ENCODE measurements at places on chromosomes 4 and X. TPM values are rescaled to one million over a fixed set of nuclear protein-coding genes. Genes with fewer than 3 reads are reported as not detected.

- no peak for DNase-seq
These were observed 71.2 kb downstream of the GAB1 start for GRCh38 chr4:143407888-143408287.

GRCh38 chr4:150773729-150774449, 191.9 kb downstream of the MAB21L2 start:
- no peak for DNase-seq

GRCh38 chr4:51907006-51907669, 64.2 kb downstream of the DCUN1D4 start:
- no peak for DNase-seq

PDGFRA gene
- total RNA-seq: 154 TPM

DNA sequence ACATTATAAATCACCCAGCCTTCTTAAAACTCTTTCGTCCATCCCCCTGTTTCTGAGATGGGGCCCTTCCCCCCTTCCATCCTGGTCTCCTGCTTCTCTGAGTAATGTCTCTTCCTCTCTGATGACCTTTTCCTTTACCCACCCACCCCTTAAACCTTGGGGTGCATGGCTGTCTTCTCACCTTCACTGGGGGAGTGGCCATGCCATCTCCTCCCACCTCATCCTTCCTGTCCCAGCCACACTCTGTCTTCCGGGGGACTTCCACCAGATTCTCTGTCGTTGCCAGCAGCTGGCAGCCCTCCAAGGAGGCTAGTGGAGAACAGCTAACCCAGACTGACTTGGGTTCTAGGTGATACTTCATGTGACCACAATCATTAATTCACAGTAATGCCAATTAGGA, 83.2 kb upstream of the SCML1 start:
- DNase-seq: no peak

GABRQ gene
- total RNA-seq: not detected
